AG04449 (cell line): ENCODE measurements at places on chromosomes 4 and X.

DNA sequence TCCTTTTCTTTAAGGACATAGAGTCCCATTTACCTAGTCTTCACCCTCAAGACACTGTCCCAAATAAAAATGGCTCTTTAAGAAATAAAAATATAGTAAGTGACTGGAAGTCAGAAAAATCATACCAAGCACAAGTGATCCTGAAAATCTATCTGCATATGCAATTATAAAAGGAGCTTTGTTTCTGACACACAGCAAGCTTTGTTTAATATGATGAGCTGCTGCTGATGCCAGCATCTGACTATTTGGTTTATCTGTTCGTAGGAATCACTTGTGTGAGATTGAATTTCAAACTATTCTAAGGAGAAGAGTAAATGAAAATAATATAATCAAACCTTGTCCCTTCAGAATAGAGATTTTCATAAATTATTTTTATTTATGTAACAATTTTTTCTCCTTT, 332.4 kb downstream of the PCDH7 start:
- no peak for DNase-seq

DNA sequence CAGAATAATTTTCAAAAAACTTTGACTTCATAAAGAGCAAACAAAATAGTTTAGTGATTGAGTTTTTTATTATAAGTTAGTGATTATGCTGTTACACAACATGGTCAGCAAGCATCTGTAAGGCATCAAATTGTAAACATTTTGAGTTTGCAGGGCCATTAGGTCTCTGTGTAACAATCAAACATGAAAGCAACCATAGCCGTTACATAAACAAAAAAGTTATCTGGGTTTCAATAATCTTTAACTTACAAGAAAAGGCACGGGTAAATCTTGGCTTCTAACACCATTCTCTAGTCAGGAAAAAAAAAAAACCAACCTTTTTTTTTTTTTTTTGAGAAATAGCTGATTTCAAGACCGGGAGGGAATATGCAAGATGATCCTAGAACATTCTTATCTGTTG, 1941.1 kb downstream of the PCDH7 start:
- no peak for DNase-seq

- DNase-seq: no peak
These were observed 106.0 kb downstream of the LRBA start for GRCh38 chr4:150909116-150909515.

DNA sequence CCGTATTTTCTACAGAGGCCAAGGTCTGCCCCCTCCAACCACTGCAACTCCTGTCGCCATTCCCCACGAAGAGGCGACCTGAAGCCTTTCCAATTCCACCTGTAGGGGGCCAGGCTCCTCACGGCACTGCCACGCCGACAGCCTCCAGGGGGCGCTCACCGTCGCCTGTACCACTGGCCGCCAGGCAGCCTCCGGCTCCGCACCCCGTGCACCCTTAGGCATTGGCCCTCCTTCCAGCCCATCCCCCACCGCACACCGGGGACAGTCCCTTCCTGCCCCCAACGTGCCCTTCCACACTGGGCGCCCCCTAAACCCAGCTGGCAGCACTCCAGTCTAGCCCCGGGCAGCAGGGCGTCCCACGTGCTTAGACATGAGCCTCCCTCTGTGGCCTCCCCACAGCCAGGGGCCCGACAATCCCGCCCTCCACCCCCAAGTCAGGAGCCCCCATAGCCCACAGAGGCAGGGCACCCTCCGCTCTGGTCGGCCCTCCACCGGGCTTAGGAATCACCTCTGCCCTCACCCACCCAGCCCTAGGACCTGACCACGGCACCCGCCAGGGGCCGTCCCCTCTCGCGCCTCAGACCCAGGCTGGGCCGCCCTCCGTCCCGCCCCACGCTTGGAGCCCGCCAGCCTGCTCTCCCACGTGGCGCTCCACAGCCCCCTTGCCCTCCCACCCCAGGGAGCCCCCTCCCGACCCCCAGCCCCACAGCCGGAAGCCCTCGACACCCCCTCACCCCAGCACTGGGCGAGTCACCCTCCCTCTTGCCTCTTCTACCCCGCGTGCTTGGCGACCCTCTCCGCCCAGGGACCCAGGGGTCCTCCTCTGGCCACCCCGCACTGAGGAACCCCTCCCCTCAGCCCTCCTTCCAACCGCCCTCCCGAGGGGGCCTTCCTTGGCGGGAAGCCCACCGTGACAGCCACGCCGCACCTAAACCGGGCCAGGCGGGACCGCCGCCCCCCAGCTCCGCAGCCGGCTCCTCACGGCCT, 711 bp downstream of the PNMA6E start:
- no peak for DNase-seq

- DNase-seq: no peak
These were observed 31.8 kb downstream of the FHDC1 start for GRCh38 chr4:152967907-152968306.

GRCh38 chrX:32514986-32515385, 696.4 kb downstream of the DMD start:
- DNase-seq: no peak
